ENCODE measurements at places on chromosomes 2 and 18.

DNA sequence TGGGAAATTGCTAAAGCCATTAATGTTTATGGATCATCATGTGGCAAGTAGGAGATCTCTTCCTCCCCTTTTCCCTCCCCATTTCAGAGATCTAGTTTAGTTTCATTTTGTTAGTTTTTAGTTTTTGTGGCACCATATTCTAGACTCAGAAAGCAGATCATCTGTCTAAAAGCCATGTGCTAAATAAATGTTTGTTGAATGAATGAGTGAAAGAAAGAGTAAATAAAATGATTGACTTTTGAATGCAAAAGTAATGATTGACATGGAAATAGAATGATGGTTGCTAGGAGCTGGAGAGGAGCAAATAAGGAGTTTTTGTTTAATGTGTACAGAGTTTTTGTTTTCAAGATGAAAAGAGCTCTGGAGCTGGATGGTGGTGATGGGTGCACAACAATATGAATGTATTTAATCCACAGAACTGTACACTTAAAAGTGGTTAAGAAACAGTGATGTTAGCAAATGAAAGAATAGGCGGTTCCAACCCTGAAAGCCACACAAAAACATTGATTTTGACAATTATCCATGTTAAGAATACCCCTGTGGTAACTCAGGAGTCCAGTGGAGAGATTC lies 23.6 kb downstream of the TMEM178A start:
- H3K27ac ChIP-seq = no peak overlapping the region
- DNase-seq = no peak
- no peak overlapping the region for H3K4me3 ChIP-seq

- H3K27me3 ChIP-seq = peaks cover 10% of the 10 kb centered on the region
- H3K4me3 ChIP-seq = no peak overlapping the region
- no peaks in the 10 kb centered on the region for H3K4me1 ChIP-seq
- no peak overlapping the region for H3K27ac ChIP-seq
- no peak for DNase-seq
Measured at GRCh38 chr2:227147023-227147422, 17.0 kb downstream of the COL4A4 start.

DNA sequence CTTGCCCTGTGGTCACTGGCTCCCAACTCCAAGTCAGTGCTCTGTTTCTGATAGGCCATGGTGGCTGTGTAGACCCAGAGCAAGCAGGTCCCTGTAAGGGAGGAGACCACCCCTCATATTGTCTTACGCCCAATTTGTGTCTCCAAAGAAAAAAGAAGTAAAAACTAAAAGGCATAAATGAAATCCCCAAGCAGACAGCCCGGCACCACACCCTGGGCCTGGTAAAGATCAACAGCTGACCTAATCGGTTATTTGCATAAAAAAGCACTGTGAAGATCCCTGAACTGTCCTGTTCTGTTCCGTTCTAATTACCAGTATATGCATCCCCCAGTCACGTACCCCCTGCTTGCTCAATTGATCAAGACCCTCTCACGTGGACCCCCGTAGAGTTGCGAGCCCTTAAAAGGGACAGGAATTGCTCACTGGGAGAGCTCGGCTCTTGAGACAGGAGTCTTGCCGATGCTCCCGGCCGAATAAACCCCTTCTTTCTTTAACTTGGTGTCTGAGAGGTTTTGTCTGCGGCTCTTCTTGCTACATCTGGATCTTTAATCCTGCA lies 364.1 kb upstream of the HS6ST1 start:
- no peak for DNase-seq
- no peaks in the 10 kb centered on the region for H3K36me3 ChIP-seq
- peaks cover 23% of the 10 kb centered on the region for H3K4me1 ChIP-seq
- H3K27me3 ChIP-seq = peaks cover 14% of the 10 kb centered on the region

- no peaks in the 10 kb centered on the region for H3K36me3 ChIP-seq
- no peaks in the 10 kb centered on the region for H3K4me1 ChIP-seq
- H3K27me3 ChIP-seq = no peaks in the 10 kb centered on the region
- H3K27ac ChIP-seq = no peak overlapping the region
- no peak for DNase-seq
- no peak overlapping the region for H3K4me3 ChIP-seq
Measured at GRCh38 chr2:35503311-35503710, 852.3 kb upstream of the CRIM1 start.

GRCh38 chr2:232519581-232520438 lies at the start of gene PRSS56:
Gene PRSS56, plus strand, starts transcription at chr2:232520388. Its CDS starts 211 bp downstream, at chr2:232520599.
- no peaks in the 10 kb centered on the region for H3K36me3 ChIP-seq
- H3K27ac ChIP-seq = no peak within 1 kb of the TSS
- peaks cover 10% of the 10 kb centered on the region for H3K4me1 ChIP-seq
- peaks cover 75% of the 10 kb centered on the region for H3K27me3 ChIP-seq
- H3K4me3 ChIP-seq = no peak within 1 kb of the TSS

All from activated naive CD4-positive, alpha-beta T cell treated with anti-CD3 and anti-CD28 coated beads, Interleukin-2, amount 10 ng/mL, durations not matched to agents 7 days and 5 days (primary cell).